Activated CD4-positive, alpha-beta T cell treated with anti-CD3 and anti-CD28 coated beads, Interleukin-2, amount 50 U/mL, for 48 hours (primary cell): ENCODE measurements at places on chromosomes 2 and 18.

- no peak for DNase-seq
These were observed 23.9 kb downstream of the ANTXR1 start for GRCh38 chr2:69036926-69037325.

DNA sequence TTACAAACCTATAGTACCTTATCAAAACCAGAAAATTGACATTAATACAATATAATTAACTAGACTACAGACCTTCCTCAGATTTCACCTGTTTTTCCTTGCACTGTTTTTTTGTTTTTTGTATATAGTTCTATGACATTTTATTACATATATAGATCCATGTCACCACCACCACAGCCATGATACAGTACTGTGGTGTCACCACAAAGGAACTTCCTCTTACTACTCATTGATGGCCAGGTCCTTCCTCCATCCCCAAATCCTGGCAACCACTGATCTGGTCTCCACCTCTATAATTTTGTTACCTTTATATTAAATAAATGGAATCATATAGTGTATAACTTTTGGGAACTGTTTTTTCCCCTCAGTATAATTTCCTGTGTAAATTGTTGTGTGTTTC lies 19.4 kb upstream of the ATP6V1B1 start:
- DNase-seq: no peak

- DNase-seq: no peak
These were observed 112.7 kb upstream of the GAREM1 start for GRCh38 chr18:32583431-32583830.

DNA sequence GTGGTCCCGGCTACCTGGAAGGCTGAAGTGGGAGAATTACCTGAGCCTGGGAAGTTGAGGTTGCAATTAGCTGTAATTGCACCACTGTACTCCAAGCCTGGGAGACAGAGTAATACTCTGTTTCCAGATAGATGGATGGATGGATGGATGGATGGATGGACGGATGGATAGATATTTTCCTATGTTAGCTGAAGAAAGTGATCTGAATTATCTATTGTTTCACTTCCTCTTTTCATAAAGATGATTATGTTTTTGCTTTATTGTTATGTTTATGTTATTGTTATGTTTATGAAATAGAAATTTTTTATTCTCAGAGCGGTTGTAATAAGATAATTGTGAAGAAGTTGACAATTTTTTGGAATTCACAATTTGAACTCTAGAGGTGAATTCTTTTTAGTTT lies 33.3 kb upstream of the TTC27 start:
- no peak for DNase-seq

DNA sequence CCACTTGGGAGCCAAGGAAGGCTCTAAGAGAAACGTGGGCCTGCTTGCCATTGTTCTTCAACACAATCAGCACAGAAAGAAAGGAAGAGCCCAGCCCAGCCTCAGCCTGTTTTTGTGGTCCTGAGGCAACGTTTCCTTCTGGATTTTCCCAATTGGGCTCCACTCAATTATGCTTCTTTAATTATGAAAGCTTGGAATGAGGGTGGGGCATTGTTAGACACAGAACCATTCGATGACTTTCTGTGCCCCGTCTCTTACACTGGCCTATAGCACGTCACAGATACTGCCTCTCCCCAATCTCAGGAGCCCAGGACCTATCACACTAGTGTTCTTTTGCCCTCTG lies 207.4 kb downstream of the ZFP36L2 start:
- DNase-seq: no peak

DNA sequence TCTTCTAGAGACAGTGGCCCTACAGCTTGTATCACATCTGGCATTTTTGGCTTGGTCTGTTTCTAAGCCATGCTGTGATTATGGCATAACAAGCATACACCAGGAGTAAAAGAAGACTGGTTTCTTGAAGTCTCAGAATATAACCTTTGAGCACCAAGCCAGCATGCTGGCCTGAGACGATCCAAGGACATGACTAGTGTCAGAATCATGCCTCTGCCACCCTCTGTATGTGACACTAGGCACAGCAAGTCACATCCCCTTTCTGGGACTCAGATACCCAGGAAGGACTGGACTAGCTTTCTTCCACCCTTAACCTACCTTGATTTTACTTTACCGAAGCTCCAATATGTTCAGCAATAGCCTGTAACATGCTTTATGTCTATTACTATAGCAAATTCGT lies 345.5 kb downstream of the SETBP1 start:
- DNase-seq: no peak

DNA sequence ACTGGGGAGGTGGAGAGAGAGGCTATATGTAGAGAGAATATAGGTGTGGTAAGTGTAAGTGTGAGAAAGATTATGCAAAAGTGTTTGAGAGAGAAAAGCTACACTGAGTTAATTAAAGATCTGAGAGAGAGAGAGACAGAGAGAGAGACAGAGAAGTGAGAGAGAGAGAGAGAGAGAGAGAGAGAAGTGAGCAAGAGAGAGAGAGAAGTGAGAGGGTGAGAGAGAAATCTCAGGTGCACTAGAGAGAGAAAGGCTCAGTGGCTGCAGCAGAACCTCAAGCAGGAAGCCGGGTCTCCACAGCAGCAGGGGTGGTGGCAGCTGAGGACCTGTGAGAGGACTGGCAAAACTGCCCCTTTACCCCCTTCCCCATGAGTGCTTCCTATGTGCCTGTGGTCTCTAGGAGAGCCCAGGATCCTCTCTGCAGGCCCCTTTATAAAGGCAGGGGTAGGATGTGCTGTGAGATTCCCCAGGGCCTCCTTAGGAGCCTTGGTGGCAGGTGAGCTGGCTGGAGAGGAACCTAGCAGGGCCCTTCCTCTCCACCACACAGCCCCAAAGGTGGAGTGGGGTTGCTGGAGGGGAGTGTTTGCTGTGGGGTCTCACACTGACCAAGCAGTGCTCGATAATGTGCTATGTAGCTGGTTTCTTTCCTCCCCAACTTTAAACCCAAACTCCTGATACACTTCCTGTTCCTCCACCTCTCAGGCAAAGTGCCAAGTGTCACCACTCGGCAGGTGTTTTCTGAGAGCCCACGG lies 52.6 kb downstream of the SLC4A5 start:
- DNase-seq: peak; percentile 27

- DNase-seq: no peak
These were observed 33.8 kb downstream of the HS6ST1 start for GRCh38 chr2:128284841-128285240.

DNA sequence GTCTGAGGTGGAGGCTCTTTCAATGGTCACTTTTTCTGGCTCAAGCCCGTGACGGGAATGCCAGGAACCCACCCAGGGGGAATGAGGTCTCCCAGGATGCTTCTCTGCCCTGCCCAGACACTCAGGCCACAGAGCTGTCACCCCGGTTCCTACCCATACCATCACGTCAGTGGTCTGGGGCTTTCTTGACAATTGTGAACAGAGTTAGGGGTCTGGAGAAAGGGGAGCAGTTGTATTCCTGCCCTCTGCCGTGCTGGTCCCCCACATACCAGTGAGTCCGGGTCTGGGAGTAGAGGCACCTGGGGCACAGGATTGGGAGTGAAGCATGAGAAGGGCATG lies 97.2 kb downstream of the B3GNT2 start:
- no peak for DNase-seq

DNA sequence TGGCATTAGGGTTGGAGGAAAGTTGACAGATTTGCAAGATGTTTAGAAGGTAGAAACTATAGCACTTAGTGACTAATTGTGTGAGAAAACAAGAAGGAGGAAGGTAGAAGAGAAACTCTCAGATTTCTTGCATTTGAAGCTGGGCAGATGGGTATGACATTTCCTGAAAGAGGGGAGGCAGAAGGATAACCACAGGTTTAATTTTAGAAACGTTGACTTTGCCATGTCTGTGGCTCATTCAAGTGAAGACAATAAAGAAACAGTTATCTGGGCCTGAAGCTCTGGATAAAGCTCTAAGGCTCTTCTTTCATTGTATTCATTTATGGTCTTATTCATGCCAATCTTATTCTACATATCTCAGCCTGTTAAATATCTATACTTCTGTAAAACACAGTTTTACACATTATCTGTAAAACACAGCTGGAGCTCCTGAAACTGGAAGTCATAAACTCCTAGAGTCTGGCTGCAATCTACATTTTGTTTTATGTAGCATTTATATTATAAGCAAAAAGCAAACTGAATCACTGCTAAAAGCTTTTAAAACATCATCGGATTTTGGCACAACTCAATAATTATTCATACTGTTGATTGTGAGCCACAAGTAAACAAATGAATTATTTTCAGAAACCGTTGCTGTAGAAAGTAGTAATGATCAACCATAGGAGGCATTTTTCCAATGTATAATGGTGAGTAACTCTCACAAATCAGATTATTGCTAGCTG lies 138.5 kb downstream of the RIT2 start:
- no peak for DNase-seq

DNA sequence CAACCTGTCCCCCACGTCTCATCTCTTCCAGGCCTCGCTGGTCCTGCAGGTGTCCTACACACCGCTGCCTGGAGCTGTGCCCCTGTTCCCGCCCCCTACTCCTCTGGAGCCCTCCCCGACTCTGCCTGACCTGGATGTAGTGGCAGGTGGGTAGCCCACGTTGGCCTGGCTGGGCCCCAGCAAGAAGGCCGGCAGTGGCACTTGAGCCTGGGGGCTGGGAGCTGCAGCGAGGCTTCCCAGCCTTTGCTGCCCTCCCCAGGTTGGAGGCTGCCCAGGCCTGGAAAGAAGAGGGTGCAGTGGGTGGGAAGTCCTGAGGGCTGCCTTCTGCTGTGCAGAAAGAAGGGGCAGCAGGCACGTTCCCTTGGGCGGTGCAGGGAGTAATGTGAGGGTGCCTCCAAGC lies 58.4 kb downstream of the DYSF start:
- DNase-seq: no peak

DNA sequence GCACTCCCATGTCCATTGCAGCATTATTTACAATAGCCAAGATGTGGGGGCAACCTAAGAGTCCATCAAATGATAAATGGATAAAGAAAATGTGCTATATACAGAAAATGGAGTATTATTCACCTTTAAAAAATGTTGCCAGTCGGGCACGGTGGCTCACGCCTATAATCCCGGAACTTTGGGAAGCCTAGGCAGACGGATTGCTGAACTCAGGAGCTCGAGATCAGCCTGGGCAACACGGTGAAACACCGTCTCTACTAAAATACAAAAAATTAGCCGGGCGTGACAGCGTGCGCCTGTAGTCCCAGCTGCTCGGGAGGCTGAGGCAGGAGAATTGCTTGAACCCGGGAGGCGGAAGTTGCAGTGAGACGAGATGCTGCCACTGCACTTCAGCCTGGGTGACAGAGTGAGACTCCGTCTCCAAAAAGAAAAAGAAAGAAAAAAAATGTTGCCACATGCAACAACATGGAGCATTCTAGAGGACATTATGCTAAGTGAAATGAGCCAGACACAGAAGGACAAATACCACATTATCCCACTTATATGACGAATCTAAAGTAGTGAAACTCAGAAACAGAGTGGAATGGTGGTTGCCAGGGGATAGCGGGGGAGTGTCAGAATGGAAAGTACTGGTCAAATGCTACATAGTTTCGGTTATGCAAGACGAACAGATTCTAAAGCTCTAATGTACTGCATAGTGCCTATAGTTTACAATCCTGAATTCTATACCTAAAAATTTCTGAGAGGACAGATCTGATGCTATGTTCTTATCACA lies 1385.6 kb upstream of the TMEFF2 start:
- DNase-seq: no peak

DNA sequence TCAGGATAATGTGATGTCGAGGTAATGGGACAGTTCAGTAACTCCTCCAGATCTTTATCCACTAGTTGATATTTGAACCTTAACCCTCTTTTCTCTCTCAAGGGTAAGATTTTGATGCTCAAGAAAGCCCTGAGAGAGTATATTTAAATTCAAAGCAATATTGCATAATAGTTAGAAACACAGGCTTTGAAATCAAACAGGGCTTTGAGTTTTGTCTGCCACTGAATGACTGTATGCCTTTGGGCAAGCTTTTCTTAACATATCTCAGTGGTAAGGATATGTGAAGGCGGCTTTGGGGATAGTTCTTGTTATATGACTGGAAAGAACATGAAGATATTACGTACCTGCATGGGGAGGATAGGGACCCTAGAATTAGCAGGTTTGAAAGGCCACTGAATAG lies 11.1 kb downstream of the ITPRID2 start:
- DNase-seq: no peak

DNA sequence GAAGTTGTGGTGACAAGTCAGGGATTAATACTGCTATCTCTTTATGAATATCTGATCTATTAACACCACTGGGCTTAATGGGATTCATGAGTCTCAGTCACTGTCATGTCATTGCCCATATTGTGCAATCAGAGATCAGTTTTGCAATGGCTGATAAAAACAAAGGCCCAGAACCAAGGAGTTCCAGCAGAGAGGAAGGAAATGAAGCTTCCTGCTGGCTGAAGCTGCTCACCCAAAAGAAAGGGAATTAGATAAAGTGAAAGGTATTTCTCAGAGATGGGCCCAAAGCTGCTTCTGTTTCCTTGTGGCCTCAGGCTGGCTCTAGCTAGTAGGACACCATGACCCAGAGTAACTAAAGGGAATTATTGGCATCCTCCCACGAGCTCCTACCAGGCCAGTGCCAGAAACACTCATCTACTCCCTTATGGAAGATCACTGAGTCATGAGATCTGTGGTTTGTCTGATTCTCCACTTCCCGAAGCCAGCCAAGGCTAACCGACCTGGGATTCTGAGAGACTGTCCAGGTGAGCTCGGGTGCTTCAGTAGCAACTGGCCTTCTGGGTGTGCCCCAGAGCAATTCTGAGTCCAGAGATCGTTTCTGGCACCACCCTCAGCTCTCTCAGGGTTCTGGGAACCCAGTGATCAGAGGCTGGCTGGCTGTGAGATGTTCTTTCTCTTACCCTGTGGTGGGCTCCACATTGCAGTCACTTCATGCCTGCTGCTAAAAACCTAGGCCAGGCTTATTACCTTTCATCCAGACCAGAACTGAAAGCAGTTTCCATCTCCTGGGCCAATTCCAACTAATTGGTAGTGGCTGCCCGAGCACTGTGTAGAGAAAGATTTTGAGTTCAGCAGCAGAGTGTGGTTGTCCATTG lies 129.5 kb upstream of the PELI1 start:
- DNase-seq: no peak

DNA sequence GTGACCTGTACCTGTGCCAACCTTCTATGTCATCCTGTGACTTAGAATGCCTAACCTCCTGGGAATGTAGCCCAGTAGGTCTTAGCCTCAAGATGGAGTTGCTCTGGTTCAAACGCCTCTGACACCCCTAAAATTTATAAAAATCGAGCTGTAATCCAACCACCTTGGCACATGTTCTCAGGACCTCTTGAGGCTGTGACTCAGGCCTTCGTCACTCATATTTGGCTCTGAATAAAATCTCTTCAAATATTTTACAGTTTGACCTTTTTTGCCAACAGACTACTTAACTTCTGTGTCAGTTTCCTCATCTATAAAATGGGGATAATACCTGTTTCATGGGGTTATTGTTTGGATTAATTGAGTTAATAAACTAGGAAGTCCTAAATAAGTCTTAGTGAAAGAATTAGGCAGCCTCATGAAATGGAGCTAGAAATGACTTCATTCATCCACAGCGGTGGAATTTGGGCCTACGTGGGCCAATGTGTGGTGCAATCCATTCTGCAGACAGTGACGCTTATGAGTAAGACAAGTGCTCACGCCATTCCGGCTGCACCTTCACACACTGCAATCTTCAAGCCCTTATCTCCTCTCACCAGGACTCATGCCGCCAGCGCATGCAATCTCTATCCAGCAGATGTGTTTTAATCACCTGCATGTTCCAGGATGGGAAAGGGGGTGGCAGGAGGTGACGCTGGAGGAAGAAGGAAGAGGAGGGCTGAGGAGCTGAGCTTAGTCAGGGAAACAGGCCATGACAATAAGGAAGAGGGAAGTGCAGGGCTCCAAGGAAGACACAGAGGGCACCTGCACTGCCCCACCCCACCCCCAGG lies 2.0 kb upstream of the UBE2F start:
- no peak for DNase-seq
